GDM1 (cell line): ENCODE measurements at places on chromosomes 4 and X.

DNA sequence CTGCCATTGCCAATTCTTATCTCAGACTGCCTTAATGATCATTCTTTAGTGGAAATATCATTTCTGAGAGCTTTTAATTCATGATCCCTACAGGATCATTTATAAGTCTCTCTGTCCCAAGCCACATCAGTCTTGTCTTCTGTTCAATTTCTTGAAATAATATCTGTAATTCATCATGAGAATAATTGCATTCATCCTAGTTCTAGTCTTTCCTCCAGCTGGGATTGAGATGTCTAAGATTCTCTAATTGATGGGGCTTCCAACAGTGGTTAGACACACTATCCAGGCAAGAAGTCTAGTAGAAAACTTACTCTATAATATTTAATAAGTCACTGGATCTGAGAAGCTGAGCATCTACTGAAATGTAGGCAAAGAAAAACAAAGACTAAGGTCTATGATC lies 854.7 kb upstream of the ADGRL3 start:
- no peak for DNase-seq

DNA sequence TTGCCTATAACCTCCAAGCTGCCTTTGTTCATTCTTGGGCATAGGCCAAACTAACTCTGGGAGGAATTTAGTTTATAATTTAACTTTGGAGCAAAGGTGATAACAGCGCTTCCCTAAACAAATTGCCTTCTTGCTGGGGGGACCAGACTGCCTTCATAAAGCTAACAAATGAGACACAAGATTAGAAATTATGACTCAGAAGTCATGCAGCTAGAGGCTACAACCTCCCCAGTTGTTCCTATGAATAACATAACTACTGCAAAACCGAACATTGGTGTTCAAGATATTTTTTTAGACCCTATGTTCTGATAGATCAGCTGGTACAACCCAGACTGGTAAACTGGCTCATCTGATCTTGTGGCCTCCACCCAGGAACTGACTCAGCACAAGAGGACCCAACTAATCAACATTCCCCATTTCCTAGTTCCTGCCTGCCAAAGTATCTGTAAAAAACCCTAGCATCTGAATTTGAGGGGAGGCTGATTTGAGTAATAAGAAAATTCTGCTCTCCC lies 22.0 kb upstream of the TMPRSS11B start:
- no peak for DNase-seq

- DNase-seq: no peak
Measured at GRCh38 chr4:9938933-9939332, 82.4 kb downstream of the SLC2A9 start.

- DNase-seq: no peak
Measured at GRCh38 chr4:4862071-4862551, 2.6 kb downstream of the MSX1 start.

DNA sequence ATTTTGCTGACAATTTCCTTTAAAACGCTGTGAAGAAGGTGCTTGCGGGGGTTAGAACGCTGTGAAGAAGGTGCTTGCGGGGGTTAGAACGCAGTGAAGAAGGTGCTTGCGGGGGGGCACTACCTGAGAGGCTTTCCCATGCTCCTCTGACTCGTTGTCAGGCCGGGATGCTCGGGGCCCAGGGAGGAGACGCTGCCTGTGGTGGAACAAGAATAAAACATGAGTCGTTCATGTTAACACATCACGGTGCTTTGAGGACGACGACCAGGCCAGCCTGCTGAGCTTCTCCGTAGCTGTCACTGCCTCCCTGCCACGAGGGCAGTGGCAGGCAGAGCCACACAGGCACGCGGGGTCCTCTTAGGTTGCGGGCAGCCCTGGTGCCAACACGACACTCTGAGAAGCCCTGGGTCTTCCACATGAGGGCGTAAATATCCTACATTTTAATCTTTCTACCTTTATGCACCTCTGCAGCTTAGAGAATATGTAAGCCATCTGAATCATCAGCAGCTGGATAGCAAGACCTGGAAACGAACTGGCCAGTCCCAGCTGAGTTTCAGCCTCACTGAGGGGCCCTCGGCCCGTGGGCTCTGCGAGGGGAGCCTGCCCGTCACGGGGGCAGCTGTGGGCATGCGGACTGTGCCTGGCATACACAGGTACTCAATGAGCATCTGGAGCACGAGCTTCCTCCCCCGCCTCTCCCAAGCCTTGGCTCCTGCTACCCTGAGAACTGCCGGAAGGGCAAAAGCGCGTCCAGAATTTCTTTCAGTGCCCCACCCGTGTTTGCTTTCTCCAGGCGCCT lies 47.0 kb downstream of the FGFRL1 start:
- DNase-seq: no peak

DNA sequence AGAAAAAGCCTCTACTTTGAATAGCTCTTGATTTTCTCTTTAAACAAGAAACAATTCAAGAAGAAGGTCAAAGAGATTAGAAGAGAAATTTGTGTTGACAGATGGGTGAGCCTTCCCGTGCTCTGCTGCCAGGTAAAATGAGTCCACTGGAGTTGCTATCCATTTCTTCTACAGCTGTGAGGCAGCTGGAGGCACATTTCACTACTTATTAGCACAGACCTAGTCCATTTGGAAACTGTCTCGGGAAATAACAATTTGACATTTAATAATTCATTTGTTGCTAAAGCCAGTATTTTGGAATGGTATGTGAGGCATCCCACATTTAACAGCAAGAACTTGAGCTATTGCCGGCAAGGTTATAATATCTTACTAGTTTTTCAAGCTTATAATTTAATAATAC lies 396.8 kb upstream of the GRIA3 start:
- DNase-seq: no peak

DNA sequence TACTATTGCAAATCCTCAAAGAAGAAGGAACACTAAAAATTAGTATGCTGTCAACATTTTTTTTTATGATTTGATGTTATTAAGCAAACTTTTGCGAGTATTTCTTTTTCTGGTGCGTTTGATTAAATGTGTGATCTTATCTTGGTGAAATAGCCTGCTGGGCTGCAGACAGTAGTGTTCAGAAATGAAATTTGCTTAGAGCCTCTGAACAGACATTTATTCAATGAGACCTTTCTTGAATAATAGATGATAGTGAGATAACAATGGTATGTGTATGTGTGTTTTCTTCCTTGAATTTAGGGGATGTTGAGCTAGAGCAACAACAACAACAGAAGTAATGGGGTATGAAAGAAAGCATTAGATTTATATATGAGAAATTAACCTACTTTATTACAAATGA lies 12.7 kb downstream of the ADGRL3 start:
- no peak for DNase-seq

GRCh38 chrX:56726605-56727004 lies 2.4 kb upstream of the NBDY start:
- no peak for DNase-seq

DNA sequence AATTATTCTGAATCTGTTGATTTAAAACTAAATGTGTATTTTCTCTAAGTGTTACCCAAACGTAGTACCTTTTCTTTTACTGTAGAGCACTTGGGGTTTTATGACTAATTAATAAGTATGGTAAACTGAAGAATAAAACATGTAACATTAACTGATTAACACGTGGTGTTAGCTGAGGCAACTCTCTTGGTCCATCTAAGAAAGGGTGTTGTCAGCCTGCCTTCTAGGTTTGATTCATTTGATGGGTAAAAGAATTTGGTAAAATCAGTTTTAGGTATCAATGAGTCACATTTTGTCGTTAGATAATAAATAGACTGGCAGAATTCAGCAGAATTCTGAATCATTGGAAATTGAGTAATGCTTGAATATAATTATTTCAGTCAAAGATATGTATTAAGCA lies 99.7 kb downstream of the AFF1 start:
- no peak for DNase-seq

DNA sequence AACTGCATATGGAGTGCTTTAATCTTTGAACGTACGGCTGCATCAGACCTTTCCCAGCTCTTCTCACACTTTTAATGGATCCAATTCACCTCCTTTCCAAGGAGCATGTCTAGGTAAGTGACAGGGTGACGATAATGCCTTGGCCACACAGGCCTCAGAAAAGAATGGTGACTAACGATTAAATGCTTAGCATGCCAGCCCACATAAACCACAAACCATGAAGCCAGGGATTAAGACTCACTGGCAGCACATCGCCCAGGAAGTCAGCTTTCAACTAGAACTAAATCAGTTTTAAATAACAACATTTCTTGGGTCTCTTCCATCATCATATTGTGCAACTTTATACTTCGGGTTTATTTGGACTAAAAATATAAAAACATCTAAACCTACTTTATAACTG lies 28.7 kb downstream of the INPP4B start:
- peak; percentile 51 for DNase-seq

DNA sequence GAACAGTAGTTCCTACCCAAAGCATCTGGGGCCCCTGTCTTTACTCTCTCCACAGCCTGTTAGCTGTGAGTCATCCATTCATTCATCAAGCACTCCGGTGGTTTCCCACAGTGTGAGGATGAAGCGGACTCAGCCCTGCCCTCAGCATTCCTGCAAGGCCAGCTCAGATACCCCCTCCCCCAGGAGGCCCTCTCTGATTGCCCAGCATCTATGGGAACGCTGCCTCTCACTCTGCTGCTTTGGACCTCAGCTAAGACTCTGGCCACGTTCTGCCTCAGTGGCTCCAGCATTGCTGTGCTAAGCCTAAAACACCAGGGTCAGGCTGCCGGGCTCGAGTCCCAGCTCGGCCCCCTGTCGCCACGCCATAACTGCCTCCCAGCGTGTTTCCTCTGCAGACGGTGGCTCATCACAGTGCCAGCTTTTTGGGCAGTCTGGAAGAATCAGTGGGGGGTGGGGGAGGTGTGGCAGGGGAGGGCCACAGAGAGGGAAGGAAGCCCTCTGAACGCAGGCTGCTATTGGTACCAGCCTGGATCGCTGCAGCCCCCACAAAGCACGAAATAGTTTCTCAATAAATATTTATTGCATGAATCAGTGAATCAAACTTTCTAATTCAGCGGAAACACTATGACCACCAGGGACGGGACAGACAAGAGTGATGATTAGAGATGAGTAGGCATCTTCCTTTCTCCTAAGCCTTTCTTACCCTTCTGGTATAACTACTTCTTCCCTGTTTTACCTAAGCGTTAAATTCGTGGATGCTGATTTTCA lies 74.4 kb downstream of the SORCS2 start:
- no peak for DNase-seq

- no peak for DNase-seq
Measured at GRCh38 chr4:5707778-5708448, 446 bp downstream of the EVC2 start.

DNA sequence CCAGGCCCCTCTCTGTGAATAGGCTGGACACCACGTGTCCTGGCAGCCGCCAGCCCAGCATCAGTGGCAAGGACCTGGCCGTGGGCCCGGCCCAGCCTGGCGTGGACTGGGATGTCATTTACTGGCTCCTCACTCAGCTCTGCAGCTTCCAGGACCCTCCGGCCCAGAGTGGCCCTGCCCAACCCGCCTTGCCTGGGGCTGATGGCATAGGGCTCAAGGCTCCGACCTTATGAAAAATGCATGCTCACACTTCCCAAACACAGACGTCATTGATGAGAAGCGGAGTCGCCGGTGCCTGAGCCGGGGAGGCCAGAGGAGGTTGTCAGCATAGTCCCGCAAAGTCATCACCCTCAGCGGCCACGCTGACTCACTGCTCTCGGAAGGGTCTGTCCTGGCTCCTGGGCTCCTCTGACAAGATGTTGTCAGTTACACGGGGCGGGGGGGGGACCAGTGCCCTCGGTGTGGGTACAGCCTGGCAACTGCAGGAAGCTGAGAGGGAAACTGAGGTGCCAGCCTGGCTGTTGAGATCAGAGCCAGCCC lies 14.3 kb downstream of the CFAP99 start:
- no peak for DNase-seq

GRCh38 chr4:56375458-56375857 lies 11.8 kb downstream of the AASDH start:
- DNase-seq: no peak

GRCh38 chrX:103415528-103415927 lies 39.2 kb downstream of the BEX3 start:
- no peak for DNase-seq

GRCh38 chr4:53752124-53752523 lies 160.8 kb upstream of the LNX1 start:
- DNase-seq: no peak

GRCh38 chr4:145533001-145533400 lies 51.3 kb downstream of the SMAD1 start:
- DNase-seq: no peak

DNA sequence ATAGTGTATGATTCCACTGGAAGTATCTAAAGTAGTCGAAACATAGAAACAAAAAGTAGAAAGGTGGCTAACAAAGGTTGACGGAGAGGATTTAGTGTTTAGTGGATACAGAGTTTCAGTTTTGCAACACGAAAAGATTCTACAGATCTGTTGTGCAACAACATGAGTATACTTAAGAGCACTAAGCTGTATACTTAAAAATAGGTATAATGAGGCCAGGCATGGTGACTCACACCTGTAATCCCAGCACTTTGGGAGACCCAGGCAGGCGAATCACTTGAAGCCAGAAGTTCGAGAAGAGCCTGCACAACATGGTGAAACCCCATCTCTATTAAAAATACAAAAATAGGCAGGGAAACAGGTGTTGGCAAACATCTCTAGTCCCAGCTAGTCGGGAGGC lies 7.9 kb upstream of the ATRX start:
- no peak for DNase-seq

GRCh38 chr4:119728692-119729593 lies 100.3 kb upstream of the PDE5A start:
- DNase-seq: no peak

DNA sequence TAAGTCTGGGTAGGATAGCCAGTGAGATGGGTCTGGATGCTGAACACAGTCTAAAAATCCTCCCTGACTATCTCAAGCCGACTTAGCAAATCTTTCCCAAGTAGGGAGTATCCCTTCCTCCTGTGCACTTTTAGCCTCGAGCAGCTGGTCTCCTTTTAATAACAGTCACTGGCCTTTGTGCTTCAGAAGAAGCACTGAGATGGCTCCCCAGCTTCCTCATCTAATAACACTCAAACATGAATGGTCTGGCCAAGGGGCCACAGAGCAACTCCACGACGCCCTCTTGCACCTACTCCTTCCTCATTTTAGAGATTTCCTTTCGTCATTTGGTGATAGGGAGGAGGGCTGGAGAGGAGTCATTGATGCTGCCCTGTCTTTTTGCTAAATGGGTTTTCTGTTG lies 78.8 kb upstream of the TMEM150C start:
- no peak for DNase-seq

- no peak for DNase-seq
Measured at GRCh38 chr4:159148441-159148840, 45.6 kb downstream of the RAPGEF2 start.

- no peak for DNase-seq
Measured at GRCh38 chr4:100977746-100978397, 369.5 kb downstream of the PPP3CA start.

GRCh38 chrX:64192040-64192439 lies 13.5 kb downstream of the AMER1 start:
- no peak for DNase-seq

- DNase-seq: no peak
Measured at GRCh38 chr4:18291256-18291655, 269.7 kb upstream of the LCORL start.

GRCh38 chrX:26649534-26649933 lies 433.6 kb downstream of the MAGEB5 start:
- DNase-seq: peak; percentile 5
